ENCODE measurements at places on chromosomes 4 and X.
A peak's percentile ranks its signal among the peaks of the same experiment; 100 is the strongest.

DNA sequence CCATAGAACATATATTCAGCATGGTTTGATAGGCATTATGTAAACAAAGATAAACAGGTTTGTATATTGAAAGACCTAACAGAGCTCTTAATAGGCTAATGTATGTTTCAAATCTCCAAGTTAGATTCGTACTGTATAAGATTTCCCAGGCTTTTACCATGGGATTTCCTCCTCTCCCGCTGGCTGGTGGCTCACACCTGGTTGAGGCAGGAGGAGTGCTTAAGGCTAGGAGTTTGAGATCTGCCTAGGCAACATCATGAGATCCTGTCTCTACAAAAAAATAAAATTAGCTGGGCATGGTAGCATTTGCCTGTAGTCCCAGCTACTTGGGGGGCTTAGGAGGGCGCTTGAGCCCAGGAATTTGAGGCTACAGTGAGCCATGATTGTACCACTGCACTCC is 5.4 kb downstream of the CPE start:
- no peak for DNase-seq

DNA sequence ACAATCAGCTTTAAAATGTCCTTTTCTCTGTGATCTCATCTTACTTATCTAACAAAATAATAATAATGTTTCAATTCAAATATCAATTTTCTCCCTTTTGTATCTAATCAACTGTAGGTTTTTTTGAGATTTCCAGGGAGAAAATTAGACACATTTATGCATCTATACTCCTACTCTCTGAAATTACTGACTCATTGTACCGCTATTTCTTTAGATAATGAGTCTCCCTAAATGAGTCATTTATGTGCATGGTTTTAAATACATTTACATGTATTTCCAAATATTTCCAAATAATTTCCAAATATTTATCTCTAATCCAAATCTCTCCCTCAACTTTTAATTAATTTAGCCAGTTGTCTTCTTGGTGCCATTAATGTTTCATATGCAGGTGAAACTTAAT is 621.0 kb downstream of the TECRL start:
- DNase-seq, result no peak

- no peak for DNase-seq
These were observed 102.9 kb downstream of the PCDH7 start for GRCh38 chr4:30822911-30823551.

DNA sequence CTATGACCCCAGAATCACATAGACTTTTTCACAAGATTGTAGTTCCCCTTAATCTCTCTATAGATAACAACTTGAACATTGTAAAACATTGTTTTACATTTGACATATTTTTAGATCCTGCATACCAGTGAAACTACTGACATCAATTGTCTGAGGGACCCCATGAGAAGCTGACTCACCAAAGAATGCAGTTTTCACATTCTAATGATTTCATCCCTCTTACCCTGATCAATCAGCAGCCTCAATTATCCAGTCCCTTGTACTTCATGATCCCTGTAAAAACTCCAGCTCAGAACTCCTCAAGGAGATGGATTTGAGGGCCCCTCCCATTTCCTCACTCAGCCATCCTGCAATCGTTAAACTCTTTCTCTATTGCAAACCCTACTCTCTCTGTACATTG is 411.0 kb upstream of the NDST3 start:
- DNase-seq, result no peak

DNA sequence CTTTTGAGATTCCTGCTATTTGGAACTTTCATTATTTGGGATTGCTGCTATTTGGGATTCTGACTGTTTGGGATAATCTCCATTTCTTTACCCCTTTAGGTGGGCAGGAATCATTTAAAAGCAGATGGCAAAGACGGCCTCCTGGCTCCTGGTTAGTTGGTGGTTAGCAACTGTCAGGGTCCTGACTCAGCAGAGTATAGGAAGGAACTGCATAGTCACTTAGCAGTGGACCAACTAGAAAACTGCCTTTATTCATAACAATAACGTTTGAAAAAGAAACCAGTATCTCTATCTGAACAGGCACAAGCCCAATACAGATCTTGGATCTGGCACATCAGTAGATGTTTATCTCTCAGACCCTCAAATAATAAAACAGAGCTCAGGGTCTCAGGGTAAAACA is 469.7 kb upstream of the FGF16 start:
- DNase-seq, result no peak

DNA sequence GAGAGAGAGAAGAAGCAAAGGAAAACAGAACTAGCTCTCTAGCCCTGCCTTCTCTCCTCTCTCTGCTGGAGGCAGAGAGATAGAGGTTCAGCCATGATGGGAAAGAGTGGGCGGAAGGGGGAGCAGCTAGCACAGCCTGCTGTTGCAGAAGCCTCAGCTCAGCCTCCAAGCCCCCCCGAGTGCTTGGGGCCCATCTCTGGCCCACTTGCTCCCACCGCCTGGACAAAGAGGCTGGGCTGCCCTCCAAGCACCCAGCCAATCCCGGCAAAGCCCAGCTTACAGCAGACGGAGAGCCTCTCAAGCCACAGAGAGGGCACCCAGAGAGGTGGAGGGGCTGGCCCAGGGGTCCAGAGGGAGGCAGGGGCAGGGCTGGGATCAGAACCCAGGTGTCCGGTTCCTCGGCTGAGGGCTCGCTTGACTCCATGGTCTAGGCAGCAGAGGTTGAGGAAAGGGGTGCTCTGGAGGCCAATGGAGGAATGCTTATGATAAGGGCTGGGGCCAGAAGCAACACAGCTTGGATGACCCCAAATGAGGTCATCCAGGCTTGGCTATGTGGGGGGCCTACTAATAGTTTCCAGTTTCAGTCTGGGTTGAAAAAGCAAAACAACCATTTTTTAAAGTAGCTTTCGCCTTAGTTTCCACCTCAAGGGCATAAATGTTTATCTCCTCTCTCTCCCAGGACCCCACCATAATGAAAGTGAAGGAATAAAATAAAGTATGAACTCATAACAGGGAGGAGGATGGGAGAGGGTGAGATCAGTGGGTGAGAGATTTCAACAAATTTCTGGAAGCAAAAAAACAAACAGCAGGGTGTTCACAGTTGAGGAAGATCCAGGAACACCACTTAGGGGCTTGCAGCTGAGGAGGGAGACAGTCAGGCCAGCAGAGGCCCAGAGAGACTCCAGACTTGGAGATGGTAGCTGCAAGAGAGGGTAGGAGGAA is 24.9 kb upstream of the IQSEC2 start:
- no peak for DNase-seq

GRCh38 chrX:68929332-68930150 is 100.7 kb downstream of the EFNB1 start:
- no peak for DNase-seq

DNA sequence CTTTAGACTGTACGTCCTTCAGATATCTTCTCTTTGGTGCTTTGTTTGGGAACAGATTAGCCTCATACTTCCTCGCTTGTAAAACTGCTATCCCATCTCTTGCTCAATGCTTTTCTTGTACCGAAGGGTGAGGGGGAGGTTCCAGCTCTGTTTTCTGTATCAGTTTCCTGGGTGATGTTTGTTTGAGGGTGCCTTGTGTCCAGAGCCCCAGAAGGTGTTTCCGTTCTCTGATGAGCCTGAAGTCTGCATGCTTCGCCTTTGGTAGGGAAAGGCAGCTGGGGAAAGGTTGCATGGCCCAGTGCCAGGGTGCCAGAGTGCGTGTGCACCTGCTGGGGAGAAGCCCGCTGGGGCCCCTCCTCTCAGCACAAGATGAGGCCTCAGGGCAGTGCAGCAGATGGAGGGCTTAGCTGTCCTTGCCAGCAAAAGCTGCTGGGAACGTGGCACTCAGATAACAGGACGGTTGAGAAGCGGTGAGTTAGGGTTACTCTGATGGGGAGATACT is 73.7 kb downstream of the TBL1X start:
- no peak for DNase-seq

GRCh38 chrX:15349046-15349445 is 13.7 kb upstream of the PIGA start:
- DNase-seq, result no peak

DNA sequence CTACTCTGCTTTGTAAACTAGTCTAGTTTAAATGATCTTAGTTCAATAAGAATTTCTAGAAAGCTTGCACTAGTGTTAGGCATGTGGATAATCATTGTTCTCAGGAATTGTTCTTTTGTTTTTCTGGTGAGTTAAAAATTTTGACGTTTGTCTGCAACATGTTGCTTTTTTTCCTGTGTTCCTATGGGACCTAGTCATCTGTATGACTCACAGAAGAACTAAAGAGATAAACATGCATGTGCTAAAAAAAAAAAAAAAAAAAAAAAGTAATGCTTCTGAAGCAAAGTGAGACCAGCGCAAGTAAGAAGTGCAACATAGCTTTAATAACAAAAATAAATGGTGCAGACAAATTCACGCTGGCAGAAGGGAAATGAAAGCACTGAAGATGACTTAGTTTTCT is 471.2 kb downstream of the IQCM start:
- DNase-seq, result no peak

- peak; percentile 28 for DNase-seq
These were observed 13.1 kb upstream of the EOLA1 start for GRCh38 chrX:149527705-149528104.

- DNase-seq, result no peak
These were observed 31.8 kb upstream of the ERVMER34-1 start for GRCh38 chr4:52783069-52783468.

GRCh38 chr4:187606581-187606980 is 389.0 kb upstream of the ZFP42 start:
- DNase-seq, result no peak

GRCh38 chr4:14596904-14597303 is 405.4 kb upstream of the CPEB2 start:
- no peak for DNase-seq

DNA sequence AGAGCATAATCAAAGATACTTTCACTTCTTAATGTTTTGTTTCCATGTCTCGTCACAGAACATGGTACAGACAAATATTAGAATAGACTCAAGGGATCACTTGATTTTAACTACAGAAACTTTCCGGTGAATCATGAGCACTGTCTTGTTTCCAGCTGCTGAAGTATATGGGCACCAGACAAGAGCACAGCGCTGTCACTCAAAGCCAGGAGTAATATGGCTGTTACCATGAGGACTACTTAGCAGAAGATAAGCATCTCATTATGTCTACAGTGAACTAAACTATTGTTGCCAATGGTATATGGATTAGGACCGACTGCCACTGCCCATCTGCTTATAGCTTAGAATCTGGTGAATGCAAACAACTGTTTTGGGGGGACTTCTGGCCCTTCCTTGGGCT is 34.3 kb downstream of the MECP2 start:
- no peak for DNase-seq

GRCh38 chrX:115650449-115650848 is 89.5 kb downstream of the PLS3 start:
- DNase-seq, result no peak

- no peak for DNase-seq
These were observed 122.7 kb downstream of the TMEM164 start for GRCh38 chrX:110125446-110126162.

DNA sequence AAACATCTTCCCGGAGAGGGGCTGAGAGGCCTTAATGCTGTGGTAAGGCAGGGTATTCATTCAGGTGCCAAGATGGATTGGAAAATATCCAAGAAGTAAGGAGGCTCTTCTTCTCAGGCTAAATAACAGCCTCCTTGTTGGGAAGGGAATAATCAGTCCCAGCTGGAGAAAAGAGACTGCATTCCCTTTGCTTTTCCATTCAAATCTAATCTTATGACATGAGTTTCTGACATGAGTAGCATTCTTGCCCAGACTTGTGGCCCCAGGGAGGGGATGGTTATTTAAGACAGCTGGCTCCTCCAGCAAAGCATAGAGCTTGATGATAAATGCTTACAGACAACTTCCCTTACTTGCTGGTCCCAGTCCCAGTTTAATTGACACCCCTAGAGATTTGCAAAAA is 98.3 kb downstream of the DCLK2 start:
- DNase-seq, result no peak

- no peak for DNase-seq
These were observed 610.2 kb downstream of the UBE2NL start for GRCh38 chrX:144494074-144494473.

GRCh38 chrX:3448563-3448962 is 102.1 kb upstream of the MXRA5 start:
- DNase-seq, result no peak

GRCh38 chr4:173546776-173547175 is 16.7 kb upstream of the HAND2 start:
- no peak for DNase-seq

GRCh38 chrX:19805046-19805690 is 82.2 kb downstream of the SH3KBP1 start:
- DNase-seq, result peak; percentile 7

DNA sequence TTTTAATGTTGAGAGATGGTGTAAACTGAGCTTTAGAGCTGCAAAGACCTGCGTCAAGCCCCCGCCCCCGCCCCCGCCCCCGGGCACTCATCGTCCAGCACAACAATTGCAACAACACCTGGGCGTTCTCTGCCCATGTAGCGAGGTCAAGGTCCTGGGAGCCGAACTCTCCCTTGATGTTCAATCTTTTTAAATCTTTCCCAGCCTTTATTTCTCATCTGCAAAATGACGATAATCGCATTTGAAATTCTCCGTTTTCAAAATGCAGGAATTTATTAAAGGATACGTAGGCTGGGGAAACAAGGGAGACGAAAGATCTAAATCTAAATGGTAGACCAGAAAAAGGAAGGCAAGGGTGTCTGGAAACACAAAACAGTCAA is 648 bp upstream of the MSMO1 start:
- no peak for DNase-seq

- no peak for DNase-seq
These were observed 378.3 kb downstream of the GBA3 start for GRCh38 chr4:23070848-23071570.

- no peak for DNase-seq
These were observed 118.3 kb downstream of the CORIN start for GRCh38 chr4:47719576-47719975.

DNA sequence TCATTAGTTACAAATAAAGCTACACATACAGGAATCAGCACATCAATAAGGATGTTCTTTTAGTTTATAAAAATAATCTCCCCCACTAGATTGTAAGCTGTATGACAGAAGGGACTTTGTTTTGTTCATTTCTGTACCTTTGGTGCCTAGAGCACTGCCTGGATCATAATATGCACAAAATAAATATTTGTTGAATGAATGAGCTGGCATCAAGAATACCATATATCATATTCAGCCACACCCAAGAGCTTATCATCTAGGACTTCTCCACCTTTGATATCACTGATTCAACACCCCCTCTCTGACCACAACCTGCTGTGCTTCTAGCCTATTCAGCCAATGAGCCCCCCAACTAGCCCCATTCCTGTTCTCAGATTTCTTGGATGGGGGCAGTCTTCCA is 10.6 kb downstream of the SYTL4 start:
- DNase-seq, result no peak

- no peak for DNase-seq
These were observed 514.1 kb downstream of the IL15 start for GRCh38 chr4:142150483-142150882.

DNA sequence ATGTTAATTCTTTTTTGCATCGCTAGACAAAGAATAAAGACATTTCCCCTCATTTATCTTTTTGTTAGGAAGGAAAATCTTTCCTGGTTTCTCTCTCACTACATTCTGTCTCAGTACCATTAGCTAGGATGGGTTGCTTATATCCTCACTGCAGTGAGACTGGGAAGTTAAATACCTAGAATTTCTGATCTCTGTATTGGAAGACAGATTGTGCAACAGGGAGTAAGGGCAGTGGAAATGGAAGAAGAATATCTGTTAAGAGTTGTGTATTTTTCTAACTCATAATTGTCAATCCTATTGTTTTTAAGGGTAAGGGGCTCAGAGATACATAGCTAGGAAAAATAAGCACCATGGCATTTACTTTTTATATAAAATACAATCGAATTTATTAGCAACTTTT is 19.6 kb downstream of the PTPN13 start:
- DNase-seq, result no peak

GRCh38 chr4:5142726-5143125 is 91.4 kb downstream of the STK32B start:
- DNase-seq, result no peak

Data from T-cell (primary cell).